ENCODE measurements at places on chromosomes 16 and 17. TPM values are rescaled to one million over a fixed set of nuclear protein-coding genes. Genes with fewer than 3 reads are reported as not detected.

The NOTUM gene
- not detected for polyA plus RNA-seq

The TBC1D3I gene
- not detected for polyA plus RNA-seq

The CCDC40 gene
- polyA plus RNA-seq, result 0.73 TPM

The PRSS33 gene
- polyA plus RNA-seq, result not detected

The SCNN1G gene
- not detected for polyA plus RNA-seq

The ATAD5 gene
- polyA plus RNA-seq, result 1.0 TPM

The TLCD1 gene
- 3.5 TPM for polyA plus RNA-seq

The CENPT gene
- polyA plus RNA-seq, result 2.1 TPM

The SLC25A19 gene
- 5.8 TPM for polyA plus RNA-seq

The SDK2 gene
- 0.04 TPM for polyA plus RNA-seq

The KRT14 gene
- not detected for polyA plus RNA-seq

The SLC4A1 gene
- polyA plus RNA-seq, result not detected

The RNF222 gene
- polyA plus RNA-seq, result not detected

The KRT28 gene
- polyA plus RNA-seq, result not detected

The TAC4 gene
- polyA plus RNA-seq, result not detected

The GDPD3 gene
- polyA plus RNA-seq, result not detected

The PVALEF gene
- not detected for polyA plus RNA-seq

The TLCD3B gene
- 0.71 TPM for polyA plus RNA-seq

The NPIPA3 gene
- polyA plus RNA-seq, result 8.7 TPM

The EVI2A gene
- polyA plus RNA-seq, result 4.7 TPM

The CDRT15 gene
- polyA plus RNA-seq, result not detected

The NPIPA8 gene
- polyA plus RNA-seq, result 1.6 TPM

The ADAT1 gene
- polyA plus RNA-seq, result 8.0 TPM

The PRR35 gene
- not detected for polyA plus RNA-seq

The PRCD gene
- 4.9 TPM for polyA plus RNA-seq

The TBX21 gene
- polyA plus RNA-seq, result not detected

The C1QTNF8 gene
- not detected for polyA plus RNA-seq

The ADAD2 gene
- polyA plus RNA-seq, result not detected
